ENCODE measurements at places on chromosomes 12 and 14.
A peak's percentile ranks its signal among the peaks of the same experiment; 100 is the strongest.

DNA sequence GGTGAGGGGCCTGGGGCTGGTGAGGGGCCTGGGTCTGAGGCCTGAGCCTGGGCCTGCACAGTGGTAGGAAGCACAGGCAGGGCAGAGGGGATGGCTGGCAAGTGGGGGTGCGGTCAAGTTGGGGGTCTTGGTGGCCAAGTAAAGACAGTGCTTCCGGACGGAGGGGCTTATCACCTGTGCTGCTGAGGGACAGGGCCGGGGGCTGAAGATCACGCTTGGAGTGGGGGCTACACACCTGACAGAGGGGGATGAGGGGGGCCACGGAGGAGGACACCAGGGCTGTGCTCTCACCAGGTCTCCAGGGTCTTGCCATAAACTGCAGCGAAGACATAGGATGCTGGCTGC is 12.2 kb downstream of the TEDC1 start:
- no peak for DNase-seq

DNA sequence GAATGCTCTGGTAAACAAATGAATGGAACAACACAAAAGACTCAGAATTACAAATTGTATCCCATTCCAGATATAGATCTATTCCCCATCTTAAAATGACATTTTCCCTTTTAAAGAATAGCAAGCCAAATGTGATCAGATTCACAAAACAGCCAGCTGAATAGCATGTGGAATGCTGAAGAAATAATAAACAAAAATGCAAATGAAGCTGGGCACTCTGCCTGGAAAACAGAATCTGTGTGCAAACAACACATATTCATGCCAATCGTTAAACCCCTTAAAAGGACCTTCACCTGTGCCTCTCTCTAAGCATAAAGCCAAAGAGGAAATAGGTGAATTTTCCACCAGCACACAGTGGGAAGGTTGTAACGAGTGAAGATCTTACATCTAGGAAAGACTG is 67.9 kb upstream of the PDZRN4 start:
- no peak for DNase-seq

DNA sequence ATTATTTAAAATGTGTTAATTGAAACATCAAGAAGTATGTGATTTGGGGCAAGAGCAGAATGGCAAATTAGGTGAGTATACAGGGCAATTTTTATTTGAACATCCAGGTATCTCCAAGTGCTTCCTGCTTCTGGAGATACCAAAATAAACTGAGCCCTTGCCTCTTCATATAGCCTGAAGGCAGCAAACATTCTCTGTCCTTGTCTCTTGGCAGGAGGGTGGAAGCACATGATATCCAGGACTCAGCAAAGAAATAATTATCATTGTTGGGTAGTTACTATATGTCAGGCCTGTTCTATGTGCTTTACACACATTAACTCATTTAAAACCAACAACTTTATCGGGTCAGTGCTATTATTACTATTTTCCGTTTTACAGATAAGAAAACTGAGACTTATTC is 12.5 kb downstream of the LIN7A start:
- no peak for DNase-seq

DNA sequence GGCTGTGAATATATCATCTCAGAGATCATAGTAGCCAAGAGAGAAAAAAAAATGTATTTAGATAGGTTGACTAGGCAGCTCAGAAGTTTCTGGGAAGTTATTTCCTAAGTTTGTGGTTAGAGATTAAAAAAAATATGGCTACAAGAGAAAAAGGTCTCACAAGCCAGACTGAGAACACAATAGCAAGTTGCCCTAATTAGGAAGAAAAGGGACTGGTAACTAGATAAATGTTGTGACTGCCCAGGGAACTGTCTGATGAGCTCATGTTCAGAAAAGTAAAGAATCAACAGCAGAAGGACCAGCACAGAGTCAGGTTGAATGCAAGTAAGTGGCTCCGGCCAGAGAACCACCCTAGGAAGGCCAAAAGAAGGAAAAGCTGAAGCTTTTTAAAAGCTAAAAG is 256.6 kb downstream of the PRKD1 start:
- DNase-seq, result no peak

GRCh38 chr12:51190820-51191219 is 17.9 kb upstream of the TFCP2 start:
- DNase-seq, result no peak

- DNase-seq, result no peak
Measured at GRCh38 chr12:43148691-43149090, 403.3 kb downstream of the ADAMTS20 start.

- DNase-seq, result no peak
Measured at GRCh38 chr14:96589577-96589976, 87.4 kb downstream of the PAPOLA start.

GRCh38 chr14:99012703-99013102 is 259.3 kb downstream of the BCL11B start:
- no peak for DNase-seq

DNA sequence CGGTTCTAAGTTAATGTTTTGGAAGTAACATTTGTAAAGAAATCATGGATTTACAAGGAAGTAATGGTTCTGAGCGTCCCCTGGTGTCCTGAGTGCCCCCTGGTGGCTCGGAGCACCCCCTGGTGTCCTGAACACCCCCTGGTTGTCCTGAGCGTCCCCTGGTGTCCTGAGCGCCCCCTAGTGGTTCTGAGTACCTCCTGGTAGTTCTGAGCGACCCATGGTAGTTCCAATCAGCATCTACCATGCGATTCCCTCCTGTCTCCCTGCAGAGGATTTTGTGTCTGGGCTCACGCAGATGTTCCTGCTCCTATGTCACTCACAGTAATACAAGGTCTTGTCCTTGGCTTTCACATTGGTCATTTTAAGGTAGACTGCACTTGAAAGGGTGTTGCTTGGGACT is 1352.9 kb downstream of the TMEM121 start:
- DNase-seq, result peak; percentile 69

GRCh38 chr12:109664402-109664801 is 49.2 kb upstream of the FAM222A start:
- DNase-seq, result no peak

DNA sequence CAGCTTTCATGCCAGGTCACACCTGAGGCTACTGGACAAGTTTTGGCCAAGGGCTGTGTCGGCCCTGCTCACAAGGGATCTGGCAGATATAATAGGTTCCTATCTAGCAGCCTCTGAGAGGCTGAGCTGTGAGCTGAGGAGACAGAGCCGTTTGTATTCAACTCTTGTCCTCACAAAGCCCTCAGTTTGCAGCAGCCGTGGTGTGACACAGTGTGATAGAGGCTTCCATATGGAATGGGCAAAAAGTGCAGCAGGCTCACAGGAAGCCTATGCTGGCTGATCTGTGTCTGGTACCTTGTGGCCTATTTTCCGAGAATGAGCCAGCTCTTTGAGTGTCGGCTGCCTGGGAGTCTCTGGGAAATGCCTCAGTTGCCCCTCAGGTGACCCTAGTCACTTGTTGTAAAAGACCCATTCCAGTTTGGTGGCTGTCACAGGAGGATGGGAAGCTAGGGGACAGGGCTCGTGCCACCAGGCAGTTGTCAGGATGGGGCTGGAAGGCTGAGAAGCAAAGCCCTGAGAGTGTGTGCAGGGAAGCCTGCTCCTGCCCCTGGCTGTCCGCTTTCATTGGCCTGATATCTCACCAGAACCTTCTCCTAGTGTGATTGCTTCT is 16.1 kb downstream of the VRTN start:
- DNase-seq, result no peak

GRCh38 chr12:131138638-131139362 is 185.1 kb downstream of the ADGRD1 start:
- DNase-seq, result no peak

- DNase-seq, result no peak
Measured at GRCh38 chr12:131947482-131948027, 2.2 kb upstream of the EP400 start.

DNA sequence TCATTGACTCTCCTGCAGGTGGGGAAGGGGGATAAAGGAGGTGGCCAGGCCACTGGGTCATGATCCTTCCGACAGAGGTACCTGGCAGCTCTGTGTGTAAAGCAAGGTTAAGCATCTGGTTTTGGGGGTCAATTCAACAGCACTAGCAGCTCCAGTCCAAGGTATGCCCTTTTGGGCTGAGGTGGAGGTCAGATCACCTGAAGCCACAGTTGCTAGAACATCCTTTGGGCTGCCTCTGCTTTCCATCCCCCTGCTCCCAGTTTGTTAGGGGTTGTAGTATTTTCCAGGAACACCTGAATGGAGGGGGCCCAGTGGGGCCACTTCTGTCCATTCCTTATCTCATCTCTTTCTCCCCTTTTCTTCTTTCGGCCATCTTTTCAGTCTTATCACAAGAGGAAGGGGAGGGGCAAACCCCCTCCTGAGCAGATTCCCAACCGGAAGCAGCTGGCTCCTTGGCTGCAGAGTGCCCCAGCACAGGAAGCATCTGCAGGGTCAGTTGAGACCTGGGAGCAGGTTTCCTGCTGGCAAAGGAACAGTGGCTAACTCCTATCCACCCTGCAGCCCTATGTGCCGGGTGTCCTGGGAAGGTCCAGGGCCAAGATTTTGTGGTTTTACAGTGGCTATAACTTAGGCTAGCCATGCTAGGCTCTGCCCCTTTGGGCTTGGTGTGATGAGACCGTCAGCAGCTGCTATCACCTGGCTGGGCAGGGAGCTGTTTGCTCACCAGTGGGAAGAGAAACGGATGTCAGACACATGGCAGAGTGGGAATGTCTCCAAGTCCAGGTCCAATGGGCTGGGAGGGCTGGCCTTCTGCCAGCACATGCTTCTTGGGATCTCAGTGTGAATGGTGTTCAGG is 40.2 kb downstream of the SH2B3 start:
- no peak for DNase-seq

Data from NK-92 treated with Interleukin-12 subunit alpha and Interleukin-12 subunit beta, amount 100 ng/mL, for 24 hours (cell line).